DMS79 (cell line): ENCODE measurements at places on chromosomes 11 and 22.

- DNase-seq, result no peak
Observed at GRCh38 chr11:56271092-56271491, 2.9 kb upstream of the OR5T1 start.

- DNase-seq, result no peak
Observed at GRCh38 chr11:6200975-6201374, 2.0 kb downstream of the OR52W1 start.

DNA sequence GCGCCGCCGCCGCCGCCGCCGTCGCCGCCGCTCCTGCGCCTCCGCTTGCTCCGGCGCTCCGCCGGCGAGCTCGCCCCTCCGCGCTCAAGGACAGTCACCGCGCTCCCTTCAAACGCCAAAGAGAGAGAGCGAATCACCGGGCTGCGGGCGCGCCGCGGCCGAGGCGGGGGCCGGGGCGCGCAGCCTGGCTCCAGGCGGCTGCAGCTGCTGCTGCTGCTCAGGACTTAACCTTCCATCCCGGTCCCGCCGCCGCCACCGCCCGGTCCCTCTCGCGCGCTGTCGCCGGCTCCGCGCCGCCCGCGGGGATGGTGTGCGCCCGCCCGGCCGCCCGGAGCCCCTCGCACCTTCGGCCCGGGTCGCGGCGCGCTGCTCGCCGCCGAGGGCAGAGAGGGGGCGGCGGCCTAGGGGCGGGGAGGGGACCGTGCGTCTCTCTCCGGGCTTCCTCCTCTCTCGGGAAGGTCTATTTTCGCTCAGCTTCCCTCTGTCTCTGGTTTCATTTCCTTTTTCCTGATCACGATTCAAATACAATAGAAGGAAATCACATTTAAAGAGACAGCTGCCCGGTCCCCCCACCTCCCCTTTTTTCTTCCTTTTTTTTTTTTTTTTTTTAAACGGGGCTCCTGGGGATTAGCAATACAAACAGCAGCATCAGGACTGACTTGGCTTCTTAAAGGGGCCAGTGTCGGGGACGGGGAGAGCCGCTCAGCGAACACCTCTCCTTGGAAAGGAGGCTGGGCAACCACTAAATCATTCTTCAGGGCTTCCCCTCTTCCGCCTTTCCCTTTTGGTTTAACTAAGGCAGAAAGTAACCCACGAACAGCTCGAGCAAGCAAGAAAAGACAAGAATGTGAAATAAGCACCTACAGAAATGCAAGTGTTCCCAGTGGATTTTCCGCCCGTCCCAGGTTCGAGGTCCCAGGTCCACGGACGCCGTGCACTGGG is 22.1 kb downstream of the LMO2 start:
- peak; percentile 48 for DNase-seq

DNA sequence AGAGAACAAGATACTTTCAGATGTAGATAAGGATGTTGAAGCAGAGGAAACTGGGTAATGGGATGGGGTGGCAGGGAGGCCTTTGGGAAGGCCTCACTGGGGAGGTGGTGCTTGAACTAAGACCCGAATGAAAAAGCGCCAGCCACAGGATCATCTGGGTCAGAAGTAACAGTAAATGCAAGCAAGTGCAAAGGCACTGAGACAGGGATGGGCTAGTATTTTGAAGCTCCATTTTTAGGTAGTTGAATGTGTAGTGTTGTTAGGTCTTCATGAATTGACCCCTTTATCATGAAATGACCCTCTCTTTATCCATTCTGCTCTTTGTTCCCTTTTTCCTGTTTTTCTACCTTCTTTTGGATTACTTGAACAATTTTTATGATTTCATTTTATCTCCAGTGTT is 6.2 kb upstream of the PACS1 start:
- DNase-seq, result no peak

DNA sequence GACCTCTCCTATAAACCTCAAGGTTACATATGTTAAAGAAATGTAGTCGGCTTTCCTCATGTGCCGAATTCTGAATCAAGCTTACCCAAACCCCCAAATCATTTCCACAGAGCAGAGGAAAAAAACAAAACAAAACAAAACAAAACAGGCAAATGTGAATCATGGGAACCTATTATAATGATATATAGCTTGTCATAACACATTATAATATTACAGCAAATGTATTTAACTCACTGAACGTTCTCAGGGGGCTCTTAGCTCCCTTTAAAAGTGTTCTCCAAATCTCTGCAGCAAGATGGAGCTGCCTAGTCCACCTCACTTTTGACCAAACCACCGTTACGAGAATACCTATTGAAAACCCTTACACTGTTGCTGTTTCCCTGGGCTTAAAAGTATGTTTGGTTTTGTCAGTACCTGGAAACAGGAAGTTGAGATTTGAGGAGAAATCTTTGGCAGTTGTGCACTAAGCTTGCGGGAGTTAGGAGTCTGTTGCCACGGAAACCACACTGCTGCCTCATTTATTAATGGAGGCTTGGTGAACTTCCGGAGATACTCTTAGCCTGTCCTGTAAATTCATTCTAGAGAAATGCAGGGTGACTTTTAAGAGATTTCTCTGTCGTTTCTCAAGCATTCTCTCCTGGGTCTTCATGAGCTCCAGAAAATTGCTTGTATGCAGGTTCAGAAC is 167.0 kb upstream of the RASSF10 start:
- peak; percentile 70 for DNase-seq

- DNase-seq, result peak; percentile 90
Observed at GRCh38 chr11:121514432-121515334, 61.9 kb upstream of the SORL1-AS1 start.

- no peak for DNase-seq
Observed at GRCh38 chr11:131763193-131763890, 392.9 kb downstream of the NTM start.

DNA sequence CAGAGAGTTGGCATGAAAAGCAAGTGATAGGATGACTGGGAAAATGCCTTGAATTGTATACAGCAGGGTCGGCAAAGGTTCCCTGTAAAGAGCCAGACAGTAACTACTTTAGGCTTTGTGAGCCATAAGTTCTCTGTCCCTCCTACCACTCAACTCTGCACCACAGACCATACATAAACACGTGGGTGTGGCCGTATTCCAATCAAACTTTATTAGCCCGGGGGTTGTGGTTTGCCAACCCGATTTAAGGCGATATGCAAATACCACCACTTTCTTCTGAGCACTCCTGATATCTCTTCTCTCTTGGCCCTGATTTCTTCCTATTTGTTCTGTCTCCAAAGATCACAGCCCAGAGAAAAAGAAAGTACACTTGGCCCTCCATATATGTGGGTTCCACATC is 87.5 kb downstream of the MN1 start:
- no peak for DNase-seq

- no peak for DNase-seq
Observed at GRCh38 chr11:112795142-112795815, 165.9 kb upstream of the NCAM1 start.

- DNase-seq, result no peak
Observed at GRCh38 chr22:19139001-19139356, 5.5 kb downstream of the ESS2 start.

DNA sequence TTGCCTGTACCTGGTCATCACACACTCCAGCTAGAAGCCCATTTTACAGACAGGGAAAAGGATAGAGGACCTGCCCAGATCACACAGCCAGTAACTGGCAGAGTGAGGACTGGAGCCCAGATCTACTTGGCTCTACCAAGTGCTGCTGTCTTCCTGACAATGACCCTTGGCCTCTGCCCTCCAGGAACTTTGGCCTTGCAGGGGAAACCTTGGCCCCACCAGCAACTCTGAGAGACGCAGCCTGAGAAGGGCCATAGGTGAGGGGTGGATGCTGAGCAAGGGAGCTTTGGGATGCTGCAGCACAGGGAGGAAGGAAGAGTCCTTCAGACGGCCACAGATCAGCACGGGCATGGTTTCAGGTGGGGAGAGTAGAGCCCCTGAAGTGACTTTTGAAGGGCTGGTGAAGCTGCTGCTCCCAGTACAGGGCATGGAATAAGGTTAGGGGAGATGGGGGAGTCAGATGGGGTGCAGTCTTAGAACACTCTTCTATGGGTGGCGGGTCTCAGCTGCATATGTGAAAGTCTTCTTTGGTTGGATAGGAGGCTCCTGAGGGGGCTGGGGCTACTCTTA is 2.0 kb upstream of the CAPN5 start:
- DNase-seq, result no peak

GRCh38 chr11:76148941-76149613 is 57.2 kb downstream of the WNT11 start:
- DNase-seq, result no peak

- DNase-seq, result peak; percentile 3
Observed at GRCh38 chr11:62593434-62594044, 2.2 kb upstream of the TUT1 start.

DNA sequence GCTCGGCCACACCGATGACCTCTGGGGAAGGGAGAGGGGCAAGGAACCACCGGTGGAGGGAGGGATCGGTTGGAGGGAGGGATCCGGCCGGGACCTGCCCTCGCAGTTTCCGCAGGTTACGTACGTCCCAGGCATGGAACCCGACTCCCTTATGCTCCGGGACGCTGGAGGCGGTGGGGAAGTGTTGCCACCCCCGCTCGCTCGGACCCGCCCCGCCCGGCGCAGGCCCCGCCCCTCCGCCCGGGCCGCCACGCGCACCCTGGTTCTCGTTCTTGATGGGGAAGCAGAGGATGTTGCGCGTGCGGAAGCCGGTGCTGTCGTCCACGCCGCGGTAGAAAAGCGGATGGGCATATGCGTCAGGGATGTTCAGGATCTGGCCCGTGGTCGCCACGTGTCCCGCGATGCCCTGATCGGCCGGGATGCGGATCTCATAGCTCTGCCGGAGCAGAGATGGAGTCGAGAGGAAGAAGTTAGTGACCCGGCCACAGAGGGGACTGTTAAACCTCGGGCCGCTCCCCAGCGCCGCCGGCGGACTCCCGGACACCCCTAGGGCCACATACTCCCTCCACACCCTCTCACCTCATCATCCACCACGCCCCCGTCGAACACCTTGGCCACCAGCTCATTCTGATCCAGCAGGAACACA is 89.8 kb downstream of the PDE2A start:
- DNase-seq, result no peak

- no peak for DNase-seq
Observed at GRCh38 chr22:37485395-37486223, 575 bp downstream of the MFNG start.

DNA sequence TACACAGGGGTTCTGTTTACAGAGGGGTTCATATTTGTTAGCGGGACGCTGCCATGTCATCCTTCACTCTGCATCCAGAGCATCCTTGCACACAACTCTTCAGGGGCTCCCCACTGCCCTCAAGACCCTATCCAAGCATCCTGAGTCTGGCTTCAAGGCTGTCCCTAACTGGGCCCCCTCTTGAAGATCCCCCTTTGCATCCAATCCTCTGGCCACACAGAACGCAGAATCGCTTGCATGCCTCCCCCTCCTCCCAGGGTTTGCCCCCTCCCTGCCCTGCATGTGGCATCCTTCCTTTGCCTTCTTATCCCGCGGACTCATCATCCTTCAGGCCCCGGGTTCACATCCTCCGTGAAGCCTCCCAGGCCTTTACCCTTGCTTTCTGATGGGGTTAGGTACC is 18.6 kb downstream of the C1QTNF6 start:
- no peak for DNase-seq

DNA sequence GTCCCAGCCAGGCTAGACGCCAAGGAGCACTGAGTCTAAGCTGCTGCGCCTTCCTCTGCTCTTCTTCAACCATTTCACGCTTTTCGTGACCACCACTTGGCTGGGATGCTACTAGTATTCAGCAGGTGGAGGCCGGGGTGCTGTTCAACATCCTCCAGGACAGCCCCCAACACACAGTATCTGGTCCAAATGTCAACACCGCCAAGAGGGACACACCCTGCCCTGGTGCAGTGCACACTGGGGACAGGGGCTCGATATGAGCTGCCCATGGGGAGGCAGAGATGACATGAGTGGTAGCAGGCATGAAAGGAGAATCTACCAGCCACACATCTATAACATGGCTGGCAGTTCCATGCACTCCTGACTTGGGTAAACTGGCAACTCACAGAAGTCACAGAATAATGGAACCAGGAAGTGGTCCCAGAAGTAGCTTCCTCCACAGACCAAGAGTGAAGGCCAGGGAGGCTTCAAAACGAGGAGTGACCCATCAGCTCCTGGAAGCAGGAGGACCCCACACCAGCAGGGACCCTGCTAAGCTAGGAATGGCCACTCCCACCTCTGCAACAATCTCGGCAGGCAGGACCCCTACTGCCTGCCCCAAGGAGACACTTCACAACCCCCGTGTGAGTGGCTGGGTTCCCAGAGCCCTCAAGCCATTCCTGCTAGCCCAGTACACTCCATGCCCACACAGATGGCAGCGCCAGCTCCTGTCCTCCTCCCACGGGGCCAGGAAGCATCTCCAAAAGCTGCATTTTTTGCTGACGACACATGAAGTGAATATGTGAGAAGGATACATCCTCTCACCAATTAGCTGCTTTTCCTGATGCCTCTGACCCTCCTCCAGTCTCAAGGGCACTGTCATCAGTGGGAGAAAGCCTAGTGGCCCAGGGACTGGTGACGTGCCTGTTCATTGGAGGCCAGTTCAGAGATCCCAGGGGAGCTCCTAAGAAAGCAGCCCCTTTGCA is 78.8 kb downstream of the DGCR2 start:
- DNase-seq, result no peak

DNA sequence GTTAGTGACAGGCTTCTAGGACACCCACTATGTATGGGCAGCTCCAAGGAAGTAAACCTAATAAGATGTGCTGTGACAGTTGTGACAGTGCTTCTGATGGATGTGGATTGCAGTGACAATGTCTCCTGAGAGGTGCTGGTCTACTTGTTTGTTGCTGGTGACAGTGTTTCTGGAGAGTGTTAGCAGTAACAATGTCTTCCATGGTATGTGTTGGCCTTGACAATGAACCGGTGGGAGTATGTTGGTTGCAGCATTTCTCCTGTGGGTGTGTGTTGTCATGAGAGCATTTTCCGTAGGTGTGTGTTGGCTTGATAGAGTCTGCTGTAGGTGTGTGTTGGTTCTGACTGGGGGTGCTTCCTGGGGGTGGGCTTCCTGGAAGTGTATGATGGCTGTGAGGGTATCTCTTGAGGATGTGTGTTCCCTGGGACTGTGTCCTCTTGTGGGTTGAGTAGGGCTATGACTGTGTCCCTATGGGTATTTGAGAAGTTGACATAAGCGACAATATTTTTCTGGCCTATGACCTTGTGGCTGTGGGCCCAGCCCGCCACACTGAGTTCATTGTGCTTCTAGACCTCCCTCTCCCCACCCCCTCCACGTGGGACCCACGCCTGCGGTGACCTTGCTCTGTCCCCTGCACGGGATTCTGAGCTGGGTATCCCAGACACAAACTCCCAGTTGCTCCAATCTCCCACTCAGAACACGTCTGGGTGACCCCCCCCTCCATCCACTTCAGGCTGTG is 1.2 kb downstream of the DCHS1 start:
- no peak for DNase-seq

DNA sequence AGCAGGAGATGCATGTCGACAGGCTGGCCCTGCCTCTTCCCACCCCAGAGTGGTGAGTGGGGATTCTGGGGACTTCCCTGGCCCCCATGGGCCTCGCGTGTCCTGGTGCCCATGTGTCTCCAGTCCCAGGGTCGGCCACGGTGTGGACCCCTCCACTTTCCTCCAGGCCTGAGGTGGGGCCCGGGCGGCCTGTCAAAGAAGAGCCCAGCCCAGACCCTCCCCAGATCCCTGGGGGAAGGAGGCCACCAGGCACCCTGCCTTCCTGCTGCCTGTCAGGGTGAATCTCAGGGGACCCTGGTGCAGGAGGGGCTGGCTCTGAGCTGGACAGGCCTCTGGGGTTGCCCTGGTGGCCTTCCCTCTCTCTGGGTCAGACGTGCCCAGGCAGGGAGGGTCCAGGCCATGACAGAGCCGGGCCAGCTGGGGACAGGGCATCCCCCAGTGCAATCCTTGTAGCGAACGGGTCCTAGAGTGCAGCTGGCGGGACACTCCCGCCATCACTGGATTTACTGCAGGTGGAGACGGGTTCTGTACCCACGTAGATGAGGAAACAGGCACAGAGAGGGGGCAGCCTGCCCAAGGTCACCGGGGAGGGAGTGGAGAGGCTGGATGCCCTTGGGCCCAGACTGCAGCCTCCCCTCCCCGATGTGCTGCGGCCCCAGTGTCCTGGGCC is 13.5 kb upstream of the MUC6 start:
- no peak for DNase-seq
